ENCODE measurements at places on chromosomes 1 and 21. TPM values are rescaled to one million over a fixed set of nuclear protein-coding genes. Genes with fewer than 3 reads are reported as not detected.

The CR1L gene
- not detected for polyA plus RNA-seq

The CGN gene
- polyA plus RNA-seq, result not detected

The NAV1 gene
- polyA plus RNA-seq, result 23.9 TPM

DNA sequence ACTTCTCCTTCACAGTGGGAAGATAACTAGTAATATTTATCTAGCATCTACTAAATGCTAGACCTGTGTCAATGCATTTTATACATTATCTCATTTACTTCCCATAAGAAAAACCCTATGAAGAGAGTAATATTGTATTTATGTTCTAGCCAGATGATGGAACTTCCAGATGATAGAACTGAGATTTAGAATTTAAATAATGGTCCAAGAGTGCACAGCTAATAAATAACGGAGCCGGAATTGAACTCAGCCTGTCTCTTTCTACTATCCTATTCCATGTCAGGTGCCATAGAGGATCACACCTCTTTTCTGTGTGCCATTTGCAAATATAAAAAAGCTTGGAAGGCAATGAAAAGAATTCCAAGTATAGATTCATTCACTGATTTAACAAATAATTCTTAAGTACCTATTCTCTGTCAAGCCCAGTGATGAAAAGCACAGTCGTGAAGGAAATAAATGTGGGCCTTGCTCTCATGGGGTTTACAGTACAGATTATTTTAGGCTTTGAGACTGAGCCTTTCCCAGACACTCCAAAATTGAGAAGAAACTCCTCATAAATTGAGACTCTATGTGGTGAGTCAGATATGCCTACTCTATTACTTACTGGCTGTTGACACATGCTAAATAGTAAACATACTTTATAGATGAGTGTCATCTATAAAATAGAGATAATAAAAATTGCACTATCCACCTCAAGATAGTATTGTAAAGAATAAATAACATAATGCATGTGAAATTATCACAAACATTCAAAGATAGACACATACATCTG is 378.0 kb upstream of the PRMT6 start:
- no peak for DNase-seq

DNA sequence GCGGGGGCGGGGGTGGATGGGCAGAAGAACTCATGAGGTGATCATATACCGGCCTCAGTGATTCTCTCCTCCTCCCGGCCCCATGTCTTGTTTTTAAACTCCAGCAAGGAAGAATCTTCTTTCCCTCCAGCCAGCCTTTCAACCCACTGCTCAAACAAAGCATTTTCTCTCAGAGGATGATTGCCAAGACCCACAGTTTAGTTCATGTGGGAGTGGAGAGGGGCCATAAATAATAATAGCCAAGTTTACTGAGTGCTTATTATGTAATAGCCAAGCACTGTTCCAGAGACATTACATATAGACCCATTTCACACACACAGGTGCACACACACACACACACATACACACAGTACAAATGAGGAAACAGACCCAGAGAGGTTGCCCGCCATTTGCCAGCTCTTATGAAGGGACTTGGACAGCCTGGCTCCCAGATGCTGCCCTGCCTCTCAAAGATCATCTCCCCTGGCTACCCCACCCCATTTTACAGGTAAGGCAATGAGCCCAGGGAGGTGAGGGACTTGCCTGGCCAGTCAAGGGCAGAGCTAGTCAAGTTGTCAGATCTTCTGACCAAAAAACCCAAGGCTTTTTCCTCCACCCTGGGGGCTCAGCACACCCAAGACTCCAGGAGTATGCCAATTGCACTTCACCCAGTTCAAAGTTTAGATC is 18.0 kb upstream of the BCAR3 start:
- DNase-seq, result no peak

DNA sequence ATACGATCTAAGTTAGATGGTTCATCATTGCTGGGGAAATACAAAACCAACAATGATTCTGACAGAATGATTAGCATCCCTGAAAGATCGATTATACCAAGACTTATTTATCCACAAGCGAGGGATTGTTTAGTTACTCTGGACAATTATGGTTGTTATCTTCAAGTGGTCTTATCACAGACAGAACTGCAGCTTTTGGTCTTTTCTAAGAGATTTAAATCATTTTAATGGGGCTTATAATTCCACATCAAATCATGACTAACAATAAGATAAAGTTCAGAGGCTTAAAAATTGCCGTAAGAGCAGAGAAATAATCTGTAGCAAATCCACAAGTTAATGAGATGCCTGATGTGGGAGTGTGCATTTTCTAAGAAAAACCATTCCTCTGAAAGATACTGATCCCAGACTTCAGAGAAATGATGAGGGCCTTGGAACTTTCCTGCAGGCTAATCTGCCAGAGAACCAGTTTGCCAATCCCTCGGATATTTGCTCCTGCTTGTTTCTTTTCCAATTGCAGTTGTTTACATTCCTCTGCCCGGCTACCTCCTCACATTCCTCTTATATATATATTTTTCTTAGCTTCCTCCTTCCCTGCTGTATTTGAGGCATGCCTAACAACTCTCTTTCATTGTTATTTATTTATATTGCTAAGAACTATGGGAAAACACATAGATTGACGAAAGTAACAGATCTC is 134.8 kb downstream of the BACH1 start:
- no peak for DNase-seq

GRCh38 chr1:109595531-109595930 is 23.9 kb downstream of the GNAT2 start:
- DNase-seq, result no peak

DNA sequence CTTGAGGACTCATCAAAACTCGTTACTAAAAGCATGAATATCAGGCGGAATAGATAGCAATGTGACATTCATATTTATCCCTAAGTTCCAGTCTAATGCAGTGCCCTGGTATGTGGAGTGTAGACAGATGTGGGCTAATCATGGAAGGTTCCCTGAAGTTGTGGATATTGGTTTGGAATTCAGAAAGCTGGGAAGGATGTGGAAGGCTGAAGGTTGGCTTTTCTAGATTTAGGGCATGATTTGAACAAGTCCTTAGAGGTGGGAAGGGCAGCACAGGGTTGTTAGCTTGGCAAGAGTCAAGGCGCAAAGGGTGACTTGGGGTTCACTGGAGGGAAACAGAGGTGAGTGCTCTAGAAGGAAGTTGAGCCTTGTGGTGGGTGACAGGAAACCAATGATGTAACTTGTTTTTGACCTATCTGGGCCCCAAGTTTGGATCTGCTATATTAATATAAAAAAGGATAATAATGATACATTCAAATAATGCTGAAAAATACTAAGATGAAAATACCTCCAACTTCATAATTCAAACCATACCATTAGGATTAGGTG is 21.9 kb downstream of the LGALS8 start:
- no peak for DNase-seq

- no peak for DNase-seq
These were observed 346.1 kb downstream of the SIPA1L2 start for GRCh38 chr1:232283864-232284263.

GRCh38 chr1:175498002-175498401 is 245.4 kb downstream of the TNR start:
- DNase-seq, result no peak

- DNase-seq, result no peak
These were observed 46.2 kb upstream of the GNG12 start for GRCh38 chr1:67879485-67879884.

DNA sequence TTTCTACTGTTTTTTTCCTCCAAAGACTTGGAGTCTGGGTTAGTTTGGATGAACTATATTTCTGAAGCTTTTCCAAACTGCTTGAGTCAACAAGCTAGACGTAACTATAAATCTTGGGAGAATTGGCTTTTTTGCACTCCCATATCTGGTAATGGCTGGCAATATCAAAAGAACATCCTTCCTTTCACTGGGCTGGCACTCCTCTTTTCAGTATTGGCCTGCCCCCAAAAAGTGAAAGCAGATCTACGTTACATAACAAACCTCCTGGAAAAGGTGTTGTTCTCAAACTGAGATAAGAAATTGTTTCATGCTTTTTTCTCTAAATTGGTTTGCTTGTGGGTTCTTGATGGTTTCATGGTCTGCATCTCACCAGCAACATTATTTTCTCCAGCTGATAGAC is 499.3 kb downstream of the NEGR1 start:
- no peak for DNase-seq
